Progenitor cell of endocrine pancreas (in vitro differentiated cells): ENCODE measurements at places on chromosomes 5 and 9. TPM values are rescaled to one million over a fixed set of nuclear protein-coding genes. Genes with fewer than 3 reads are reported as not detected.

FAM153A gene
- total RNA-seq: 0.55 and 1.2 TPM in 2 replicates

ADGRD2 gene
- not detected in 2 replicates for total RNA-seq

FAM169A gene
- 32.4 and 33.5 TPM in 2 replicates for total RNA-seq

LCN10 gene
- 0.42 TPM in 1 of 2 replicates, not detected in the other for total RNA-seq

CMYA5 gene
- total RNA-seq: 1.1 and 1.2 TPM in 2 replicates

CEL gene
- total RNA-seq: 5.2 and 5.4 TPM in 2 replicates

INSYN2B gene
- total RNA-seq: 0.12 TPM in 1 of 2 replicates, not detected in the other

TMEM8B gene
- 24.1 and 25.4 TPM in 2 replicates for total RNA-seq

FYB1 gene
- not detected in 2 replicates for total RNA-seq

CAVIN4 gene
- total RNA-seq: 14.5 and 18.1 TPM in 2 replicates

LMAN2 gene
- total RNA-seq: 106 and 111 TPM in 2 replicates

PRLR gene
- 5.7 and 7.6 TPM in 2 replicates for total RNA-seq

COL15A1 gene
- total RNA-seq: not detected in 2 replicates

EXD3 gene
- total RNA-seq: 31.7 and 33.8 TPM in 2 replicates

CYLC2 gene
- not detected in 2 replicates for total RNA-seq
